ENCODE measurements at places on chromosomes 12 and 14. TPM values are rescaled to one million over a fixed set of nuclear protein-coding genes. Genes with fewer than 3 reads are reported as not detected.

GRCh38 chr14:92973798-92974372 lies 50.9 kb downstream of the CHGA start:
- DNase-seq = peak; percentile 13

GRCh38 chr12:106868982-106869700 lies 86.6 kb upstream of the TMEM263 start:
- DNase-seq = no peak

DNA sequence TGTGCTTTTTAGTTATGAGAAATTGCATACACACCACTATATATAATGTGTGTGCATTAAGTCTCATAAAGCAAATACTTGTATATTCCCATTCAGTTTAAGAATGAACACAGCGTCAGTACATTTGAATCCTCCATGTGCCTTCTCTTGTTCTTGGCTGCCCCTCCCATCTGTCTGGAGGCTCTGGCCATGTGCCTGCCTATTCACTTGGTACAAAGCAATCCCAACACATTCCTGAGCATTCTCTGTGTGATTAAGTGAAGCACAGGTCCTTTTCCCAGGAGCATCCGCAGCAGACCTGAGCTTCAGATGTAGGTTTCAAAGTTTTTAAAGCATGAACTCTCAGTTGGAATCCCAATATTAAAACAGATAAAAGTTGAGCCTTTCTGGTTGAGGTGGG lies 58.7 kb downstream of the POLR3B start:
- peak; percentile 88 for DNase-seq

DNA sequence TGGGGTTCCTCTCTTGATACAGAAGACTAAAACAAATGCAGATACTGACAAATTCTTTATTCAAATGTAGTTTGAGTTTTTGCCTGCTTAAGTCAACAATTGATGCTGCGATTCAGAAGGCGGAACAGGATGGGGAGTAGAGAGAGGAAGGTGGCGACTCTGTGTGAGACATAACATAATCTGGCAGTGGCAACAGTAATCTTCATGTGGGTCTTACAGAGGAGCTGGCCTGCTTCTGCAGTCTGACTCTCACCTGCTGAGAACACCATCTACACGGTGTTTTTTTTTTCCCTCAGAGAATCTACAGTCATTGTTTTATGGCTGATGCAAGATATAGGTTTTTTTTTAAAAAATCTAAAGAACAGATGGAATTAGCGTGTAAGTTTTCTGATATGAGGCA lies 10.1 kb downstream of the CCDC92 start:
- DNase-seq = no peak

DNA sequence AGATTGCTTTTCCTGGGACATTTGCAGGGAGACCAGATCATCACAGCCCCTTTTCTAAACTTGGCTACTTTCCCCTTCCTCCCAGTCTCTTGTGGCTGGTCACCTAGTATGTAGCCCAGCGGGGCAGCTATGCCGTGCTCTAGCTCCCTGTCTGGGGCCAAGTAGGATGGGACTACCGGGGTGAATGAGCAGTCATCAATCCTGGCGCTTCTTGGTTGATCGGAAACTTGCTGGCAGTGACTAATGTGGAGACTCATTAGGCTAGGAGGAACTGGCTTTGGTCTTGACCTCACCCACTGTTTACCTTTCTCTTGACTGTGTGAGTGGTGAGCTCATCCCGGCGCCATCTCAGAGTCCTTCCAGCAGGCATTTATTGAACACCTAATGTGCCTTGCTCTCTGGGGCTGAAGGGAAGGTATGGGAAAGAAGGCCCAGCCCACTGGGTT lies 15.9 kb downstream of the PLEKHG3 start:
- DNase-seq = peak; percentile 33

- DNase-seq = no peak
Observed at GRCh38 chr12:113899561-113900471, 66.3 kb downstream of the RBM19 start.

DNA sequence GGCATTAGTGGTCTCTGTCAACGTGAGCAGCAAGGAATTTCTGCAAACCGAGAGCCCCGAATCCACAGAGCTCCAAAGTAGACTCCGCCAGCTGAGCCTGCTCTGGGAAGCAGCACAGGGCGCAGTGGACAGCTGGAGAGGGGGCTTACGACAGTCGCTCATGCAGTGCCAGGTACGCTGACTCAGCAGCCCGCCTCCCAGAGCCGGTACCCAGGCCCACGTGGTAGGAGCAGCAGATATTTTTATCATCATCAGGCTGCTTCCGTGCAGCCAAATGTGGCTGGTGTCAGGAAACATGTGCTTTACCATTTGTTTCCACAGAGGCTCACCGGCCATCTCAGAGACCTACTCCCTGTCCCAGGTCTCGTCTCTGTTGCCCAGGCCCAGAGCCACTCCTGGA lies 73.7 kb downstream of the ESR2 start:
- DNase-seq = no peak

DNA sequence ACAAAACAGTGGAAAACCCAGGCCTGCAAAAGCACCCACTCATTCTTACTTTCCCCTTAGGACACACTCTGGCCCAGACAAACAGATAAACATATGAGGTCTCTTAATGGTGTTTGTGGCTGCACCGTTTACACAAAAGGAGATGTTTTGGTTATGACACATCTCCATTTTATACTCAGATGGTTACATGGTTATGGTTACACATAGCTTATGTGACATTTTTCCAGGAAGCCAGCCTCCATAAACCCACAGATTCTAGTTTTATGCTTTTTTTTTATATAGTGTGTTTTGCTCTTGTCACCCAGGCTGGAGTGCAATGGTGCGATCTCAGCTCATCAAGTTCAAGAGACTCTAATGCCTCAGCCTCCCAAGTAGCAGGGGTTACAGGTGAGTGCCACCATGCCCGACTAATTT lies 3.5 kb upstream of the KLRD1 start:
- DNase-seq = no peak

- DNase-seq = no peak
Observed at GRCh38 chr14:90781344-90781761, 34.9 kb downstream of the TTC7B start.

- DNase-seq = no peak
Observed at GRCh38 chr12:106022568-106023012, 116.2 kb downstream of the NUAK1 start.

DNA sequence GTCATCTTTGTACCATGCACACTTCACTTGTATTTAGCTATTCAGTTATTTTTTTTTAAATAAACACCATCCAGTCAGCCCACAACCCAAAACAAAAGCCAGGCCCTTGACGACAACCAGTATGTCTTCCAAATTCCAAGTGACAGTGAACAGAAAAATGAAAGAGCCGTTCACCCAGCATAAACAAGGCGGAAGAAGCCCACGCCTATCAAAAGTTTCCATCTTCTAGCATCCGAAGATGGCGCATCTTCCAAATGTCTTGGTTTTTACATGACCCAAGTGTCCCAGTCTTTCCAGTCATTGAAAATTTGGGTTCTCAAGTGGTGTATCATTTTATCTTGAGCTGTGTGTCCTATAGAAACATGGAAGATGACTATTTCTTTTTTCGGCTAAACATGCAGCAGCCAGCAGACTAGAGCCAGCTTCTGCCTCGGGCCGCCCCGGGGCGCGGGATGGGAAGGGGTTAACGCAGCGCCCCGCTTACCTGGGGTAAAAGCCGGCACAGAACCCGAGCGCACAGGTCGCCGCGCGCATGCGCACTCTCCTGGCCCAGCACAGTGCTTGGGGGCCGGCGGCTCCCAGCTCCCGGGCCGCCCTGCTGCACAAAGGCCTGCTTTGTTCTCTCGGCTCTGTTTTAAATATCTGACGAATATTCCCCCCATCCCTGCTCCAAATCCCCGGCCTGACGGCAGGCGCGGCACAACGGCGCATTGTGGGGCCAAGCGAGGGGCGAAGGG lies 164.8 kb downstream of the ZFP36L1 start:
- DNase-seq = peak; percentile 56

GRCh38 chr14:81886588-81886987 lies 352.9 kb upstream of the SEL1L start:
- DNase-seq = no peak

GRCh38 chr14:44461811-44462210 lies 45.3 kb downstream of the FSCB start:
- DNase-seq = no peak

GRCh38 chr12:65636436-65636835 lies 187.8 kb upstream of the HMGA2 start:
- DNase-seq = no peak

The ADAMTS20 gene
- 0.11 TPM for total RNA-seq

GRCh38 chr12:116057356-116057755 lies 220.1 kb downstream of the MED13L start:
- no peak for DNase-seq

DNA sequence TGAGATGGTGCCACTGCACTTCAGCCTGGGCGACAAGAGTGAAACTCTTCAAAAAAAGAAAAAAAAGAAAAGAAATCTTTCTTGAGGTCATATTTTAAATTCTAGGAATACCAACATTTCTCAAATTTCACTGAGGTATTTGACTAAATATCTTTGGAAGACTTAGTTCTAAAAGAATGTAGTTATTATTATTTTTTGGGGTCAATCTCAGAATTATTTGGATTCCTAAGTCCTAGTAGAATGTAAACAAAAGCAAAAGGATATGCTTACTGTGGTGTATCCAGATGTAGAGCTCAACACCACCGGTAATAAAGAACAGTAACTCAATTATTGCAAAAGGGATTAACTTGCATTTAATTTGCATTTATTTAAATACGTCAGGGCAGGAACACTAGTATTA lies 25.0 kb downstream of the PRICKLE1 start:
- no peak for DNase-seq

The CD163L1 gene
- 0.54 TPM for total RNA-seq

- DNase-seq = peak; percentile 42
Observed at GRCh38 chr14:99393059-99393655, 87.5 kb downstream of the SETD3 start.

- no peak for DNase-seq
Observed at GRCh38 chr14:93299866-93300265, 33.0 kb downstream of the BTBD7 start.

DNA sequence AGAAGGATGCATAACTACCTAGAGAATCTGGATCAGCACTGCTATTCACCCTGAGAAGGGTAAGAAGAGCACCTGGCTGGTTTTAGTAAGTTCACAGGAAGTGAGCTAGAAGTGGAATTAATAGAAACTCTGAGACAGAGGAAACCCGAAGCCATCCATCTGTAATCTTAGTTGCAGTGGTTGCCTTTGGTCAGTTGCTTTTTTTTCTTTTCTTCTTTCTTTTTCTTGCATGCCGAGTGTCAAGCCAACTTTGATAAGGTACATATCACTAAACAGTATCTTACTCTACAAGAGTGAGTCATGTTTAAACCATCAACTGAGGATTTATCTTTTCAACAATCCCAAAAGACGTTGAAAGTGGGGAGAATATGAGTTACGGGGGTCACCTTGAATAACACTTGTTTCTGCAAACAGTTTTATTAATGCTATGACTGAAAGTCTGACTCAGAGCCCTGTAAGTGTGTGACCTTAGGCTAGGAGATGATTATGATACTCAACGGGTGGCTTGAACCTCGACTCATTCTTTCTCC lies 26.7 kb downstream of the C12orf75 start:
- DNase-seq = no peak

GRCh38 chr14:85911044-85911443 lies 381.1 kb downstream of the FLRT2 start:
- no peak for DNase-seq

- no peak for DNase-seq
Observed at GRCh38 chr12:84658877-84659276, 253.7 kb downstream of the SLC6A15 start.

- peak; percentile 89 for DNase-seq
Observed at GRCh38 chr12:95218150-95219133, 835 bp downstream of the VEZT start.

DNA sequence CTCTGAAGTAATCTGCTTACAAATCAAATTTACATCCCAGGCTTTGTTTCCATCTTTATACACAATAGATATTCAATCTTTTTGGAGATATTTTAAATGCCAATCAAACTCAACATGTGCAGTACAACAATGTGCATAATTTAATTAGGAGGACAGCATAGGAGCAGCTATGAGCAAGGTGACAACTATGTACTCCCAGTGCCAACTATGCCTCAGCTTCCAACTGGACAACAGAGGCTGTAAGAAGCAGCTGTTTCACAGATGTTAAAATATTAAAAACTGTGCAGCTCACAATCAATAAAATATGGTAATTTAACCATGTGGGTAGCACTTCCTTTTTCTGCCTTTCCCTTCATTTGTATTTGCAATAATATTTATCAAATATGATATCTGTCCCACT lies 99.9 kb downstream of the ST8SIA1 start:
- no peak for DNase-seq

DNA sequence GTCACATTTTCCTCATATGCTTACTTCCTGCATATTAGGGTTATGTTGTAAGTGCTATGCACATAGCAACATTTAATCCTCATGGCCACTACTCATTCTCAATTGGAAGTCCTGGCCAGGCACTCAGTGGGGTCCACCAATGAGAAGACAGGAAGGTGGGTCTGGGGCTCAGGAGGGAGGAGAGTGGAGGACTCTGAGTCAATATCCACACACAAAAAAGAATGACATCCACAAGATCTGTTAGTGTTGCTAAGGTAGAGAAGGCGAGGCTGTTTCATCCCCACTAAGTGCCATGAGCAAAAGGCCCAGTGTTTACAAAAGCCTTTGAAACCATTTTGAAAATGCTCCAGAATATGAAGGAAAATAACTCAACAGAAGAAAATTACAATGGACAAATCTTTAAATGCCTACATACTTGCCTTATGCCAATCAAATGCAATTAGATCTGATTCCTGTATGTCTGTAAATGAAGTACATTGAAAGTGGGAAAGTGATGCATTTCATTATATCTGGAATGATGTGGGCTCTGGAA lies 53.9 kb downstream of the EID3 start:
- DNase-seq = no peak

DNA sequence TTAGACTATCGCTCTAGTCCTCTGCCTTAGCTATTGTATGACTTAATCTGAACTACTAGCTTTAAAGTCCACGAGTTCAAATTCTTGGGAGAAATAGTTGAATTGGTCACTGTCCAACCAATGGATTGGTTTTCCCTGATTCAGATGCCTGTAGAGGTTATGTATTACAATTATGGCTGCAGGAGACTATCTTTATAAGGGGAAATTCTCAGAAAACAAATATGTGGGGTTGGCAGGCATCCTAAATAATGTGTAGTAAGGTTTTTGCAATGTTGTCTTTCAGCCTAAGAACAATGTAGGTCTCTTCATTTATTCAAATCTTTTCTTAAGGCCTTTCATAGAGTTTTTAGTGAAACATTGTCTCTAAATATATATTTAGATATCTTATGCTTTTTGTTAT lies 26.9 kb downstream of the MYRFL start:
- no peak for DNase-seq

- peak; percentile 19 for DNase-seq
Observed at GRCh38 chr12:8781381-8782127, 40.9 kb upstream of the A2ML1 start.

DNA sequence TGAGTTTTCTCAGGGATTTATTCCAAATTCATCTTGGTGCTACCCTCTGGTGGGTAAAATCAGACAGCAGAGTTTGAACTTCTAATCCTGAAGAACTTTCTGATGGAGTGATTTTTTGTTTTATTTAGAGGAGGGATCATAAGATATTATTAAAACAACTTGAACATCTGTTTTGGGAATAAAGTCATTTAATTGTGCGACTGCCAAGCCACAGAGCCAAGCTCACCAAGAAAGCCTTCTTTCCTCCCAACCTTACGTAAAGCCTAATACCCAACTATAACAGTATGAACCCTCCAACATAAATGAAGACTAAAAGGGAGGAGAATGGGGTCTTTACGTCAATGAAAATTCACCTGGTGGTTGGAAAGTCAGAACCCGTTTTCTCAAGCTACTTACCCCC lies 205.5 kb upstream of the IGF1 start:
- no peak for DNase-seq

GRCh38 chr14:69572030-69572840 lies 2.4 kb downstream of the CCDC177 start:
- DNase-seq = peak; percentile 35

GRCh38 chr12:6262211-6262610 lies 48.3 kb upstream of the PLEKHG6 start:
- DNase-seq = no peak
